ENCODE measurements at places on chromosomes 6 and 20. TPM values are rescaled to one million over a fixed set of nuclear protein-coding genes. Genes with fewer than 3 reads are reported as not detected.

Gene MAN1A1
- 31.7 TPM for total RNA-seq

Gene MEI4
- total RNA-seq, result not detected

Gene KHDC1L
- total RNA-seq, result not detected

Gene SUPT3H
- total RNA-seq, result 14.1 TPM

DNA sequence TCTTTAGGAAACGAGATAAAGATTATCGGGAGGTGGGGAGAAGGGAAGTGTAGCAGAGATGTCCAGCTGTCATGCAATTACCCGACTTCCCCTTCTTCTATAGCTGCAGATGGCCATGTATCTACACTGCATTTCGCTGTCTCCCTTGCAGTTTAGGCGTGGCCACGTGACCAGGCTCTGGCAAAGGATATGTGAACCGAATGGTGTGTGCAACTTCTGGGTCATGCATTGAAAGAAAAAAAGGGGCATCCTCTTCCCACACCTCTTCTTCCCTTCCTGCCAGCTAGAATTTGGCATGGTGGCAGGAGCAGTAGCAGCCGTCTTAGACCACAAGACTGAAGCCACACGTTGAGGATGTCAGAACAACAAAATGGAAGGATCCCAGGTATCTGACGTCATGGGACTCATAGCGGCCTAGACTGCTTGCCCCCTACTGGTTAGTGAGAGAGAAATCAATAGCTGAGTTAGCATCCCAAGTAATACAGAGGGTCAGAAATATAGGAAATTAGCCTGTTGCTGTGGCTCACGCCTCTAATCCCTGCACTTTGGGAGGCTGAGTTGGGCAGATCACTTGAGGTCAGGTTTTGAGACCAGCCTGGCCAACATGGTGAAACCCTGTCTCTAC lies 32.8 kb downstream of the TCF15 start:
- H3K36me3 ChIP-seq, result no peaks in the 10 kb centered on the region
- H3K4me3 ChIP-seq, result no peak overlapping the region
- H3K27me3 ChIP-seq, result peaks cover 19% of the 10 kb centered on the region
- no peak for DNase-seq

GRCh38 chr6:15905488-15906419 lies 223.1 kb upstream of the MYLIP start:
- H3K36me3 ChIP-seq, result no peaks in the 10 kb centered on the region
- peak; percentile 43 for DNase-seq
- peaks cover 40% of the 10 kb centered on the region for H3K4me1 ChIP-seq

GRCh38 chr6:128370072-128370471 lies 150.3 kb downstream of the PTPRK start:
- H3K27me3 ChIP-seq, result no peaks in the 10 kb centered on the region
- H3K4me3 ChIP-seq, result no peak overlapping the region
- H3K36me3 ChIP-seq, result no peaks in the 10 kb centered on the region
- no peak for DNase-seq
- no peak overlapping the region for H3K27ac ChIP-seq

DNA sequence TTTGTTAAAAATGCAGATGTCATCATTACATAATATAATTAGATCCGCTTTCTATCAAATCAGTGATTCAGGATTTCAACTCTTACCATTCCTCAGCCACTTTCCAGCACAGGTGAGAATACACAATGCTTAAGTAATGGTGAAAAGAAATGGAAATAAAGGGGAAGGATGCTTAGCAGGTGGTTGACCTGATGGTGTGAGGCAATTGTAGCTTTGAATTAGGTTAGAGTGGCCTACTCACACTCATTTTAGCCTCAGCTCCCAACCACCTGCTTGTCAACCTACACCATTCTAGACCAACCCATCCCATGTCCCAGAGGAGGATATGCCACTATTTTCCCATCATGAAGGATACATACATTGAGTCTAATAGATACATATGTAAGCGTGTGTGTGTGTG lies 138.1 kb downstream of the DNAH8 start:
- no peaks in the 10 kb centered on the region for H3K36me3 ChIP-seq
- no peaks in the 10 kb centered on the region for H3K27me3 ChIP-seq
- H3K4me1 ChIP-seq, result no peaks in the 10 kb centered on the region
- no peak overlapping the region for H3K4me3 ChIP-seq
- no peak for DNase-seq
- H3K27ac ChIP-seq, result no peak overlapping the region

GRCh38 chr20:63682384-63683139 lies 13.9 kb upstream of the TNFRSF6B start:
- no peaks in the 10 kb centered on the region for H3K4me1 ChIP-seq
- H3K4me3 ChIP-seq, result no peak overlapping the region
- H3K36me3 ChIP-seq, result peaks cover 3% of the 10 kb centered on the region
- no peaks in the 10 kb centered on the region for H3K27me3 ChIP-seq
- DNase-seq, result no peak

Measured in B cell (primary cell).